ENCODE measurements at places on chromosomes 5 and 9. TPM values are rescaled to one million over a fixed set of nuclear protein-coding genes. Genes with fewer than 3 reads are reported as not detected.

DNA sequence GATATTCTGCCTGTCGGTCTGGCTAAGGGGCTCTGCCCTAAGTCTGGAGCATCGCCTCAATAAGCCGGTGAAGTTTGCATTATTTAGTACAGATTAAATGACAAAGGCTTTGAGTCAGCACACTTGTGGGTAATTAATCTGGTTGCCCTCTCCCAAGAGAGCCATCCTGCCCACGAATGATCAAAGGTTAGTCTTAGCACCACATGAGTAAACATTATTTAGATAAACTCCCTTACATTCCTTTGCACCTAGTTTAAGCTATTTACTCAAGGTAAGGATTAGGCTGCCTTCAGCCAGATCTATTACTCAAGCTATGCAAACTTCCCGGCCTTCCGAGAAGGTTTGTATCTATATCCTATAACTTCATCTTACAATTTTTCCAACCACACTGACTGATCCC lies 572.1 kb downstream of the CHSY3 start:
- H3K4me1 ChIP-seq, result no peaks in the 10 kb centered on the region
- no peak overlapping the region for H3K4me3 ChIP-seq
- no peaks in the 10 kb centered on the region for H3K27me3 ChIP-seq
- no peak overlapping the region for H3K27ac ChIP-seq

- no peak overlapping the region for H3K27ac ChIP-seq
- DNase-seq, result no peak
- peaks cover 10% of the 10 kb centered on the region for H3K4me1 ChIP-seq
- no peak overlapping the region for H3K4me3 ChIP-seq
These were observed 41.6 kb downstream of the PTAR1 start for GRCh38 chr9:69718218-69718617.

The PHYHD1 gene
- total RNA-seq, result 47.7 TPM

The N4BP3 gene
- 0.33 TPM for total RNA-seq
